ENCODE measurements at places on chromosomes 11 and 22.

DNA sequence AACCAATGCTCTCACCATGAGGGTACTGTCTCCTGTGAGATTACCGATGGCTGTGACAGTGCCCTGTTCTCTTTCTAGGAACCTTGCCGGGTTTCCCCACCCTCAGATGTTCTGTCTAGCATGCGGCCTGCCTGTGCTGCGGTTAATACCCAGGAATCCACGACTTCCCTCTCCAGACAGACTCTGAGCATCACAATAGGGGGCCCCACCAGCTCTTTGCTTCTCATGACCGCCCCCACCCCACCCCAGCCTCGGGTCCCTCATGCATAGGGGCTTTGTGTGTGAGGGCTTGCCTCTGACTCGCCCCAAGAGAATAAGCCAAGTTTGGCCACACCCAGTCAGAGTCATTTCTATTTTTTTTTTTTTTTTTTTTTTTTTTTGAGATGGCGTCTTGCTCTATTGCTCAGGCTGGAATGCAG lies 10.3 kb downstream of the PARVG start:
- DNase-seq: no peak

DNA sequence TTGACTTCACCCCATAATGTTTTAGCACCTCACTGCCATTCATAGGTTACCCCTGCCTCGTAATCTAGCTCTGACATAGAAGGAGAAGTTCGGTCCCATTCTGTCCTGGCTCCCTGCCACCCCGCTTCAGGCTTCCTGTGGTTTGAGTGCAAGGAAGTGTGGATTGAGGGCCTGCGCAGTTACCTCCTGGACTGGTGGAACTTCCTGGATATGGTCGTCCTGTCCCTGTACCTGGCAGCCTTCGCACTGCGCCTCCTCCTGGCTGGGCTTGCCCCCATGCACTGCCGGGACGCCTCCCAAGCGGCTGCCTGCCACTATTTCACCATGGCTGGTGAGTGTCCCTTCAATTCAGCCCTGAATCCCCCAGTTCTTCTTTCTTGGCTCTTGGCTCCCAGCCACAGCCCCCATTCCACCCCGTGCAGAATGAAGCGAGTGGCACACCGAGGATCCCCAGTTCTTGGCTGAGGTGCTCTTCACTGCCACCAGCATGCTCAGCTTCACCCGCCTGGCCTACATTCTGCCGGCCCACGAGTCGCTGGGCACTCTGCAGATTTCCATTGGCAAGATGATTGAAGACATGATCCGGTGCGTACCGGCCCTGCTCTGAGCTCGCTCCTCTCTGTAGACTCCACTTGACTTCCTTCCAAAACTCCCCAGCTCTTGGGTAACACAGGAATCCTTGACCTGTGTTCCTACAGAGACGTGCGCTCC lies 15.4 kb downstream of the ART5 start:
- no peak for DNase-seq

DNA sequence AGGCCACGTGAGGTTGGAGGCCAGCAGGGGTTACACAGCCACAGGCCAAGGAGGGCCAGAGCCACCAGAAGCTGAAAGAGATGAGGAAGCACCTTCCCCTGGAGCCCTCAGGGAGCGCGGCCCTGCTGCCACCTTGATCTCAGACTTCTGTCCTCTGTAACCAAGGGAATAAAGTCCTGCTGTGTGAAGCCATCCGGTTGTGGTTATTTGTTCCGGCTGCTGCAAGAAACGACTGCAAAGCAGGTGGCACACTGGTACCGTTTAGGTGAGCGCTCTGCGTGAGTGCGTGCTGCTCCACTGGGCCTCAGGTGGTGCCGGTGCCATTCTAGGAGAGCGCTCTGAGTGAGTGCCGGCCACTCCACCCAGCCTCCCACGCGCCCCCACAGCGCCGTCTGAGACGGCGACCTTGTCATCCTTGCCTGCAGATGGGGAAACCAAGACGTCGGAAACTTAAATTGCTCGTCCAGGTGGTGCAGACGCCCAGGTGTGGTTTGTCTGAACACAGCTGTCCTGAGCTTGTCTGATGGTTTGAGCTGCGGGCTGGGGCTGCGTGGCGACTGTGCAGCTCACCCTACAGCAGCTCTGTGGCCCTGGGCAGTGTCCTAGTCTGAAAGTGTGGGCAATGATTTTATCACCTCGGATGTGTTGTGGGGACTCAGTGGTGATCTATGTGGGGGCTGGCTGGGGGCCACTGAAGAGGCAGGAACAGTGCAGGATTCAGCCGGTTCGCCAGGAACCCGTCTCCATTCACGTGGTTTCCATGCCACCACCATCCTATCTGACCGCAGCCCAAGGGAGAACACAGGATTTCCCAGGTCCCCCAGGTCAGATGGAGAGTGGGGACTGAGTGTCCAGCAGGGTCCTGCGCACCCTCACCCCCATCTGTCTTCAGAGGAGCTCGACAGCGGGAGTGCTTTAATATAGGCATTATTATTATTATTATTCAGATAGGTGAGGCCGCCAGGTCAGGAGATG lies 4.6 kb upstream of the MRGPRG start:
- DNase-seq: peak; percentile 36

DNA sequence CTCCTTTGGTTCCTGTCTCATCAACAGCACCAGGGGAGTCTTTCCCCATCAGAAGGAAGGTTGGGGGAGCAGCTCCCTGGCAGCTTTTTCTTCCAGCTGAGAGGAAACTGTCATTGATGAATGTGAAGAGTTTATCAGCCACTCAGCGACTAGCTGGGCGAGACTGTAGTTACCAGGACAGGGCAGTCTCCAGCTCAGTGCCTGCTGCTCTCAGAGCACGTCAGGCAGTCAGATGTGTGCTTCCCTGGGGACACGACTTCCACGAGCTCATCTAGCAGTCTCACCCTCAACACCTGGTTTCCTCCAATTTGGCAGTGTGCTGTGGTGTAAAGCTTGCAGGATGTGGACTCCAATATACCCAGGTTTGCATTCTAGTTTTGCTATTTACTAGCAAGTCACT lies 12.5 kb upstream of the C1QTNF4 start:
- DNase-seq: no peak

- DNase-seq: no peak
Observed at GRCh38 chr11:84420271-84420670, 1134.1 kb upstream of the CCDC90B start.

DNA sequence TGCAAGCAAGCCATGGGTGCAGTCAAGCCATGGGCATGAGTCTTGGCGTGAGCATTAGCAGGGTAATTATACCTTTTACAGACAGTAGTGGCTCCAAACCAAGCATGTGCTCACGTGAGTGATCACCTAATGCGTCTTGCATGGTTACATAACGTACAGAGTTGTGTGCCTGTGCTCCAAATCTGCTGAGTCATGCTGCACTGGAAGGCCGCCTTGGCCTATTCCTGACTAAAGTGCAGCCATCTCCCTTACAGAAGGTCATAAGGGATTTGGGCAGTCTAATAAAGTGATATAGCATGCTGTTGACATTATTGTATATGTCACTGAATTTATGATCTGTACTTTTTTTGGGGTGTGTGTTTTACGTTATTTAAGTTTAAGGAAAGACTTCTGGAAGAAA lies 102.4 kb downstream of the ARHGAP42 start:
- no peak for DNase-seq

DNA sequence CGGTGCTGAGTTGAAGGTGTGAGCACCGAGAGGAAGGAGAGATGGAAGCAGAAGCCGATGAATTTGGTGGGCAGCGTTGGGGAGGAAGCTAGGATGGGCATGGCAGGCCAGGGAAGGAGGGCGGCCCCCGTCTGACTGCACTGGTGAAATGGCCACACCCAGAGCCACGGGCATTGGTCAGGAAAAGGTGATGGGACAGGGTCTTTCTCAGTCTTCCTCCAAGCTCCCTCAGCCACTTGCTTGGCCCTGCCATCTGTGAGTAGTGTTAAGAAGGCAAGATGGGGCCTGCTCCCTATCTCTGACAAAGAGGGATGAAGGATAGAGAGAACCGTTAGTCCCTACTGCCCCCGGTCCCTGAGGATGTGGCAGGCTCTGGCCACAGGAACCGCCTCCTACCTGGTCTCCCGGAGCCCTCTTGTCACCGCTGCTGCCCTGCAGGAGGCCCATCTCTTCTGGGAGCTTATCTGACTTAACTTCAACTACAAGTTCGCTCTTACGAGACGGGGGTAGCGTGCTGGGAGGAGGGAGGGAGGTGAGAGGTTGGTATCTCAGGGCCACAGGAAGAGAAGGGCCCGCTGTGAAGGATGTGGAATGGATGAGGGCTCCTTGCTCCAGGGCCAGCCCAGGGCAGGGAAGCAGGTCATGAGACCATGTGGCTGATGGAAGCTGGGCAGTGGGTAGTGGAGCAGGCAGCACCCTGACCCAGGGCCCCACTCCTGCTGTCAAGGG lies 6.8 kb downstream of the MCAM start:
- DNase-seq: no peak

- no peak for DNase-seq
Observed at GRCh38 chr22:44192098-44192815, 11.5 kb downstream of the PARVG start.

- DNase-seq: no peak
Observed at GRCh38 chr11:3934658-3935057, 79.2 kb downstream of the STIM1 start.

- no peak for DNase-seq
Observed at GRCh38 chr11:75302371-75302770, 49.1 kb downstream of the ARRB1 start.

DNA sequence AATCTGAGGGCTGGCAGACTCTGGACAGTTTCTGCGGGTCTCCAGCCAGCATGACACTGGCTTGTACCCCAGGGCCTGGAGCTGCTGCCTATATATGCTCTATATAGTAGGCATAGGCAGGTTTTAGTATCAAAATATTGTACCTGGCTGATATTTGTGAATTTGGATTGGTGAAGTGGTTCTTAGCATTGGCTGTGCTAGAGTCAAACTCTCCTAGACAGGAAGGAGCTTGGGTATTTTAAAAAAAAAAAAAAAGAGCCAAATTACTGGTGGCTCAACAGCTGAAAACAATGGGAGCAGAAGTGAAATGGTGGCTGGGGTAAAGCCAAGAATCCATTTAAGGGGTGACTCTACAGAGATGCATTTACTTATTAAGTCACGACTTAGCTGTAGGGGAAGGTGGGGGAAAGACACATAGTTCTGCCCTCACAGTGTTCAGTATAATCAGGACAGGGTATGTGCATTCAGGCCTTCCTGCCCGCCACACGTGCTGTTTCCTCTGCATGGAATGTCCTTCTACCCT lies 11.0 kb upstream of the MTFP1 start:
- no peak for DNase-seq

DNA sequence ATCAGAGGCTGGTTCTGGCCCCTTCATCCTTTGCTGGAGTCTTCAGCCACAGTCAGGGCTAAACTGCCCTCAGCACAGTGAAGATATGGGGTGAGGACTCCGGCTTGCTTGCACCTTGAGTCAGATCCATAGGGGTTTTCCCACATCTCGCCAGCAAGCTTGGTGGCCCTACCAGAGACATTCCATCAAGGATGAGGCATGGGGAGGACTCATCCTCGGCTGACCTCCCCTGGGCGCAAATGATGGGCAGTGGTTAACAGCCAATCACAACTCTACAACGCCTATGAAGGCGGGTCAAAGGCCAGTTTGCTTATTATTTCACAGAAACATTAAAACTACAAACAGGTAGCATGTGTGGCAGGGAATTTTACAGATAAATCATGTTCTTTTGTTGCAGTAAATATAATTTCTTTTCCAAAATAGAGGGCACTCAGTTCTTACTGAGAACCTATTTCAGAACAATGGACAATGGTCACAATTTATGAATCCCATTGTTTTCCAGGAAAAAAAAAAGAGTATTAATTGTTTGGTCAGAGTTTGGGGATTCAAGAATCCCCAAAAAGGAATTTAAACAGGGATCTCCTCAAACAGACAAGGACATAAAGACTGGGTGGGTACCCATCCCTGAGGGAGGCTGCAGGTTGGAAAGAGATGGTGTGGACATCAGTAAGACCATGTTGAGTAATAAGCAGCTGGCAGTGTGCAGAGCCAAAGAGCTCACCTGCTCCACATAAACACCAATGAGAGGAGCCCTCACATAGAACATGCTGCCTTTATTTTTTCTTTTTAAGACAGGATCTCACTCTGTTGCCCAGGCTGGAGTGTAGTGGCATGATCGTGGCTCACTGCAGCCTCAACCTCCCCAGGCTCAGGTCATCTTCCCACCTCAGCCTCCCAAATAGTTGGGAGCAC lies 14.8 kb downstream of the PLAAT3 start:
- no peak for DNase-seq

- no peak for DNase-seq
Observed at GRCh38 chr11:12846786-12847615, 162.1 kb upstream of the RASSF10 start.

DNA sequence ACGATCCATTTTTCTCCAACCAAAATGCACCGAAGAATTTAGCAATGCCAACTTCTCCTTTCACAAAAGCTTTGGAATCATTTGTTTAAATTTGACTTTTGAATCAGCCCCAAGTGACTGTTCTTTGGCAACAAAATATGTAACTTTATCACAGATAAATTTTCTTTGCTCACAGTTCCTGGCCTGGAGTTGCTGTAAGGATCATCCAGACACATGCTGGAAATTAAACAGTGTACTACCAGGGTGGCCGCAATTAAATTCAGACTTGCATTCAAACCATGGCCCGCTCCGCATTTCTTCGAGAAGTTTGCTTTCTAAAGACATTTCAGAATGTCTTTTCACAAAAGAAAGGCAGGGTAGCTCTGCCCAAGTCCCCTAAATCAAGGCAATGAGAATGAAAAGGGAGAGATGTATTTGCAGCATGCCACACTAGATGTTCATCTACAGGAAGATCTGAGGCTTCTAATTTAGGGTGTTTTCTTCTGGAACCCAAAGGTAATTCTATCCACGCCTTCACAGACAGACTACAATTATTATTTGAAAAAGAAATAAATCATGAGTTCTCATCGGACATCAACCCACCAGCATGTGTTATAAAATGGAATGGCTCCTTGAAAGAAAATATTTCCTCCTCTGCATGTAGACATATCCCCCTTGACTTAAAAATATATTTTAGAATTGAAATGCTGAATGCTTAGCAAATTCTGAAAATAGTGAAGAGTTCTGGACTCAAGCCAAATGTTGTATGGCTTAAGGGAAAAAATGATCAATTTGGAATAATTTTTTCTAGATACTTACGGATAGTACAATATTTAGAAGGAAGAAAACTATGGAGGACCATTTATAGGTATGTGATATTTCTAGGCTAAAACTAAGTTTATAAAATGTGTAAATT lies 189.7 kb upstream of the BLID start:
- DNase-seq: no peak

- no peak for DNase-seq
Observed at GRCh38 chr11:64691543-64691942, 31.5 kb downstream of the NRXN2 start.

- no peak for DNase-seq
Observed at GRCh38 chr22:36884349-36885158, 23.7 kb downstream of the NCF4 start.
